Activated CD4-positive, alpha-beta T cell treated with anti-CD3 and anti-CD28 coated beads, Interleukin-2, amount 10 ng/mL, durations not matched to agents 24 days and 14 days (primary cell): ENCODE measurements at places on chromosomes 12 and 14. TPM values are rescaled to one million over a fixed set of nuclear protein-coding genes. Genes with fewer than 3 reads are reported as not detected.

FIGNL2 gene
- total RNA-seq = 0.30 and 0.33 TPM in 2 replicates

KIF26A gene
- total RNA-seq = 0.24 and 0.26 TPM in 2 replicates

SLC6A15 gene
- not detected in 2 replicates for total RNA-seq

ESYT1 gene
- 155 and 158 TPM in 2 replicates for total RNA-seq

BICDL1 gene
- total RNA-seq = 148 and 154 TPM in 2 replicates

NTS gene
- total RNA-seq = not detected in 2 replicates

HEATR5A gene
- 23.6 and 24.2 TPM in 2 replicates for total RNA-seq

MAP1LC3B2 gene
- total RNA-seq = 0.68 TPM in 1 of 2 replicates, not detected in the other

KCNK10 gene
- not detected in 2 replicates for total RNA-seq

MIP gene
- not detected in 2 replicates for total RNA-seq

MIPOL1 gene
- not detected in 2 replicates for total RNA-seq

KRT3 gene
- 0.14 TPM in 2 replicates for total RNA-seq

TCL1B gene
- total RNA-seq = not detected in 2 replicates

SLC41A2 gene
- total RNA-seq = 11.5 and 12.3 TPM in 2 replicates

KCNC2 gene
- not detected in 2 replicates for total RNA-seq

CKAP4 gene
- total RNA-seq = 6.7 and 7.7 TPM in 2 replicates

CHGA gene
- total RNA-seq = not detected in 2 replicates

KRT72 gene
- total RNA-seq = 0.09 TPM in 1 of 2 replicates, not detected in the other

SIX6 gene
- not detected in 2 replicates for total RNA-seq

ALKBH1 gene
- total RNA-seq = 17.9 and 19.2 TPM in 2 replicates

PDZRN4 gene
- total RNA-seq = not detected in 2 replicates

RBM19 gene
- 102 and 105 TPM in 2 replicates for total RNA-seq

PTPN11 gene
- 173 and 177 TPM in 2 replicates for total RNA-seq

SYNDIG1L gene
- not detected in 2 replicates for total RNA-seq

KSR2 gene
- total RNA-seq = 0.02 and 0.05 TPM in 2 replicates

KLHDC1 gene
- total RNA-seq = 0.95 and 0.96 TPM in 2 replicates

SYCP3 gene
- 0.44 and 0.50 TPM in 2 replicates for total RNA-seq

AICDA gene
- not detected in 2 replicates for total RNA-seq

OR6C2 gene
- not detected in 2 replicates for total RNA-seq

TOMM20L gene
- total RNA-seq = not detected in 2 replicates

TAS2R19 gene
- total RNA-seq = 2.9 and 3.9 TPM in 2 replicates
